ENCODE measurements at places on chromosomes 3 and 15. TPM values are rescaled to one million over a fixed set of nuclear protein-coding genes. Genes with fewer than 3 reads are reported as not detected.

Gene CKMT1A
- 1.2 TPM for polyA plus RNA-seq

Gene CMC1
- 21.4 TPM for polyA plus RNA-seq

Gene MESP2
- 0.21 TPM for polyA plus RNA-seq

Gene ROPN1
- not detected for polyA plus RNA-seq

- peak; percentile 82 for DNase-seq
Observed at GRCh38 chr3:126267169-126267975, 87.0 kb upstream of the ALDH1L1 start.

DNA sequence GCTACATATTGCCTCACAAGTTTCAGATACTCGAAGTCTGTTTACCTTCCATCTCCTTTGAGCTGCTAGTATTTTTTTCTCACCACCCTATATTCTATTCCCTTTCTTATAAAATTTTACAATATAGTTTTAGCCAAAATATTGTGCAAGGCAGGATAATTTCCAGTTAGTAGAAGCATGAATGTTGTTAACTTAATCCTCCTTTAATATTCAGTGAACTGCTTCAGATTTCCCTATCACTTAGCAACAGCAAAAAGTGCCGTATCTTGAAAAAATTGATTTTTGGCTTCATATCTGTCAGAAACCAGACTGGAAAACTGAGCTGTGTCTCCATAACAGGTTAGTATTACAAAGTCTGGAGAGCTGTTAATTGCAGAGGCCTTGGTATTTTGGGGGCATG lies 24.0 kb downstream of the PLSCR4 start:
- DNase-seq: no peak

GRCh38 chr3:132236701-132237651 lies 80.2 kb upstream of the ACP3 start:
- no peak for DNase-seq

- no peak for DNase-seq
Observed at GRCh38 chr3:41224120-41224806, 25.0 kb downstream of the CTNNB1 start.

GRCh38 chr3:134908271-134908670 lies 113.2 kb downstream of the EPHB1 start:
- no peak for DNase-seq

GRCh38 chr3:120460181-120460790 lies 9.5 kb upstream of the FSTL1 start:
- no peak for DNase-seq

- no peak for DNase-seq
Observed at GRCh38 chr3:15563190-15563589, 38.2 kb downstream of the HACL1 start.

- no peak for DNase-seq
Observed at GRCh38 chr3:122146466-122146865, 37.0 kb upstream of the CASR start.

- peak; percentile 54 for DNase-seq
Observed at GRCh38 chr3:16399473-16399872, 114.0 kb downstream of the RFTN1 start.

DNA sequence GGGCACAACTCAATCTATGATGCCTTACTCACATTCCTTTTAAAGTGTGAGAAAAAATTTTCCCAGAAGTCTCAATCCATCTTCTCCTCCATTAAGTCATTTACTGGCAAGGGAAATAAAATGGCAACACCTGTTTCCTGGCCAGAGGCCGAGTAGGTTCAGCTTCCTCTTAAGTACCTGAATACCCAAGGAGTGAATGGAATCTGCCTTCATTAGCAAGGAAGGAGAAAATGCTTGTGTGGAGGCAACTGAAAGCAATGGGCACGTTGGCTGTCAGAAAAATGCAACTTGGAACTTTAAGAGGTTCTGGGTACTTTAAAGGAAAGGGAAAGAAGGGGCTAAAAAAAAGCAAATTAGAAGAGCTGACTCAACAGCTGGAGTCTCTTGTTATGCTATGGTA lies 423.6 kb upstream of the ARL6 start:
- no peak for DNase-seq
